COR-L47 (cell line): ENCODE measurements at places on chromosomes 13 and 19.
A peak's percentile ranks its signal among the peaks of the same experiment; 100 is the strongest.

DNA sequence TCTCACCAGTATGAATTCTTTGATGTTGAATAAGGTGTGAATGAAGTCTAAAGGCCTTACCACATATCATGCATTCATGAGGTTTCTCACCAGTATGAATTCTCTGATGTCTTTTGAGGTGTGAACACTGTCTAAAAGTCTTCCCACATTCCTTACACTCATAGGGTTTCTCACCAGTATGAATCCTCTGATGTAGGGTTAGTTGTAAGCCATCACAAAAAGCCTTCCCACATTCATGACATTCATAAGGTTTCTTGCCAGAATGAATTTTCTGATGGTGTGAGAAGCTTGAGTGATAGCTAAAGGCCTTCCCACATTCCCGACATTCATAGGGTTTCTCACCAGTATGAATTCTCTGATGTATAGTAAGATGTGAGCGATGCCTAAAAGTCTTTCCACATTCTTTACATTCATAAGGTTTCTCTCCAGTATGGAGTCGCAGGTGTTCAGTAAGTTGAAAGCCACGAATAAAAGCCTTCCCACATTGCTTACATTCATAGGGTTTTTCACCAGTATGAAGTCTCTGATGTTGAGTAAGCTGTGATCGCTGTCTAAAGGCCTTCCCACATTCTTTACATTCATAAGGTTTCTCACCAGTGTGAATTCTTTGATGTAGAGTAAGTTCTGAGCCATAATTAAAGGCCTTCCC is 27.7 kb downstream of the ZNF461 start:
- no peak for DNase-seq

DNA sequence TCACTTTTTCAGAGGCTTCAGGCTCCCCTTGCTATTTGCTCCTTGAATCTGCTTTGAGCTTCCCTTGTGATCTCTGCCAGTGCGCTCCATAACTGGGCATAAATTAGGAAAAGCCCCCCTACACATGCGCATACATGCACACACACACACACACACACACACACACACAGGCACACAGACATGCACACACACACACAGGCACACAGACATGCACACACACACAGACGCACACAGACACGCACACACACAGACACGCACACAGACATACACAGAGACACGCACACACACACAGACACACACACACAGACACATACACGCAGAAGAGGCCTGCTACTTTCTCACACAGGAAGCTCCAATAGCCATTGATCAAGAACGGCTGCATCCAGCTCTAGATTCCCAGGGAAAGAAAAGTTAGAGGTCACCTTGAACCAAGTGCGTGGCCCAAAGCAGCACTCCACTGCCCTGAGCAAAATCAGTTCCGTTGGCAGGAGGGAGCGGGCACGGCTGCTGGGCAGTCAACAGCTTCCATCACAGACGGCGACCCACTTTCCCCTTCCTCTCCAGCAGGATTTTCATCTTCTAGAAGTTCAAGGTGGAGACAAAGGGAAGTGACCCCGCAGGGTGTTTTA is 145.6 kb downstream of the DPF1 start:
- DNase-seq, result no peak

GRCh38 chr19:13033819-13034611 is 38.7 kb downstream of the NFIX start:
- peak; percentile 56 for DNase-seq

- peak; percentile 23 for DNase-seq
Observed at GRCh38 chr13:91722267-91722884, 324.0 kb downstream of the GPC5 start.
